ENCODE measurements at places on chromosomes 2 and 18.
A peak's percentile ranks its signal among the peaks of the same experiment; 100 is the strongest.

DNA sequence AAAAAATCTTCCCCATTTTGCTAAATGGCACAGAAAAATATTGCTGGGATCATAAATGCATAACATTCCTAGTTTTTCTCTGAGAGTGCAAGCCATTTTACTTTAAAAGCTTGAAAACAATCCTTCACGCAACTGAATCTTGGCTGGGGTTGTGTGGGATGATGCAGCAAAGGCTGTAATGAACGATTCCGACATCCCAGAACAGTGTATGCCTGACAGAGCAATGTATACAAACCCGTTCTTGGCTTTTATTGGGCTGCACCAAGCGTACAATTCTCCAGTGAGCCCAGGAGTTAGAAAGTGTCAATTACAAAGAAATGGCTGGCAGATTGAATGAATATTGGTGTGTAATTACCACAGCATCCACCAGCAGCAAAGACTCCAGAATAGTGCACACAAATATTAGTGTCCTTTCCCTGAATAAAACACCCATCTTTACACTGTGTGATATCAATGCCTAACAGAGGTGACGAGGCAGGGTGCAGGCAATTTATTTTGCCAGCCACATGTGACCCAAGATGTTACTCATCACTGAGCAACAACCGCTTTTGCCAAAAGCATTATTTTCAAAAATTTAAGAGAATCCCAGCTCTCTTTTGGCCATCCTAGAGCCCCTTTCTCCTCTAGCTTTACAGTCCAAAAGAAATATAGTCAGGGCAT lies 578.6 kb upstream of the CHAC2 start:
- no peak for DNase-seq

DNA sequence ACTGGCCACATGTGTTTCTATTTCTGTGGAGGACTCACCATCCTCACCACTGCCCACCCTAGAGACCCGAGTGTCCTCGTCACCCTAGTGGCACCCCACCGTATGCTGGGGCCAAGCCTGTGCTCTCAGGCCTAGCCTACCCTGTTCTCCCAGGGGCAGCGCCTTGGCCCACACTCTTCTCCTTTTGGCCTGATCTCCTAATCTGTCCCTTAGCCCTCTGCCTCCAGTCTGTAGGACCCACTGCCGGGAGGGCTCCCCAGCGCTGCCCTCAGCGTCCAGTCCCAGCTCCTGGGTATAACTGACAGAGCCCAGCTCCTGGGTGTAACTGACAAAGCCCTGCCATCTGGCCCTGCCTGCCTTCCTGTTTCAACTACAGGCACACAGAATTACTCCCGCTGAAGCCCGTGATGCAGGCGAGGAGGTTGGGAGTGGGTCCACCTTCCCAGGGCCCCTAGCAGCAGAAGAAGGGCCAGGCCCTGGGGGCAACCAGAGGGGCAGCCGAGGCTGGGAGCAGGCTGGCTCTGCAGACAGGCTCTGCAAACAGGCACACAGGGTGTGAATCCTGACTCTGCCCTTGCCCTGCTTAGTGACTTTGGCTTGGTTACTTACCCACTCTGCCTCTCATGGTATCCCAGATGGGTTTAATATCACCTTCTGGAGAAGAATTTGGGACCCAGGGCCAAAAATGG lies 25.6 kb upstream of the PTMA start:
- DNase-seq: no peak

DNA sequence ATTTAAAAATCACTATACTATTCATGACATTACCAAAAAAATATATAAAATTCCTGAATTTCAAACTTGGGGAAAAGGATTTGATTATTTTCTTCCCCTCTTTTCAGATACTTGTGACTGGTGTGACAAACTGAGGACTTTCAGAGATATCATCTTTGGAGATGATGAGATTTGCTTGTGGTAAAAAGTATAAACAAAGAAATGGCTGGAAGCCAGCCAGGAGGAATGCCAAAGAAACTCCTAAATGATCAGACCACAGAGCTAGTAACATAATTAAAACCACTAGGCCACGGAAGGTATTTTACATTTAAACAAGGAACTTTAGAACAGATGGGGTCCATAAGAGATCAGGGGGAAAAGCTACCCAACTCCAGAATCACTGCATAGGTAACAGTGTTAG lies 58.7 kb downstream of the PIGN start:
- DNase-seq: no peak

DNA sequence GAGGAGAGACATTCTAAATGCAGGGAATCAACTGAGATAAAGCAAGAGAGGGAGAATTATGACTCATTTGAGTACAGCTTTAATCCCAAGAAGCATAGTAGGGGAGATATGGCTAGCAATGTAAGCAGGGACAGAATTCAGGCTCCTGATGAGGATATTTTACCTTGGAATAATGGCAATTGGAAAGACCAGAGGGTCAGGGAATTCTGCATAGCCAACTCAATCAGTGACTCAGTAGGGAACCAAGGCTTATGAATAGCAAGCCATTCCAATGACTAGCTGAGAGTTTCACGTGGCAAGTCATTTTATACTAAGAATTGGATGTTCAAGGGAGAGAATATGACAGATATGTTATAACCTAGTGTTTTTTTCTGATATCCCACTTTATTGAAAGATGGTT lies 563.8 kb upstream of the NETO1 start:
- no peak for DNase-seq

DNA sequence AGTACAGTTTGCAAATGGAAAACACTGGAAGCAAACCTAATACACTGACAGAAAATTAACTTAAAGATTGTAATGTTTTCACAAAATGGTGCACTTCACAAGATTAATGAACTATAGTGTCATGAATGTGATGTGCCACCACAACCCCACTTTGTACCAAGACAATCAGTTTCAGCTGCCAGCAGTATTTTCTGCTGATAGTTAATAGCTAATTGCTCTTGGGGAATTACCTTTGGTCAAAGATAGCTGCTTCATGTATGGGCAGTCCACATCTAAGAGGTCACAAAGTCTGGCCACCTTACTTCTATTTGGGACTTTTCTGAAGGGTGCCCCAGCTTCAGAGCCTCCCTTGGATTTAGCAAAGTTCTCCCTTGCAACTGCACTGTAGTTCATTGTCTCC lies 254.0 kb downstream of the CALCRL start:
- no peak for DNase-seq

DNA sequence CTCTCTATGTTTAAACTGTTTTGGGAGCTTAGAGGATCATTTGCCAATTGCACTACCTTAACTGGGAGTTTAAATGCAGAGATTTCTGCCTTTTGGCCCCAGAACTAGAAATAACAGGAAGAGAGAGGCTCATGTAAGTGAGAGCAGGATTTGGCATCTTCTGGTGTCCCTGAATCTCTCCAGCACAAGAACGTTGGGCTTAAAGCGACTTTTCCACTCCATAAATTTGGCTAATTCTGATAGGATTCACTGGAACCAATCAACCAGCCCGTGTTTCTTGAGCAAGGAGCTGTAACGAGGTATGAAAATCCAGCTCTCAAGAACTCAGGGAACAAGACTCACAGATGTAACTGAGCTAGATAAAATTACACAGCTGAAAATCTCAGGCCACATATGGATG lies 181.0 kb downstream of the C1D start:
- DNase-seq: peak; percentile 55

- no peak for DNase-seq
Observed at GRCh38 chr18:80232030-80232429, 15.3 kb downstream of the PARD6G start.

All from muscle of arm (tissue), 14 donors.